ENCODE measurements at places on chromosomes 12 and 14.

DNA sequence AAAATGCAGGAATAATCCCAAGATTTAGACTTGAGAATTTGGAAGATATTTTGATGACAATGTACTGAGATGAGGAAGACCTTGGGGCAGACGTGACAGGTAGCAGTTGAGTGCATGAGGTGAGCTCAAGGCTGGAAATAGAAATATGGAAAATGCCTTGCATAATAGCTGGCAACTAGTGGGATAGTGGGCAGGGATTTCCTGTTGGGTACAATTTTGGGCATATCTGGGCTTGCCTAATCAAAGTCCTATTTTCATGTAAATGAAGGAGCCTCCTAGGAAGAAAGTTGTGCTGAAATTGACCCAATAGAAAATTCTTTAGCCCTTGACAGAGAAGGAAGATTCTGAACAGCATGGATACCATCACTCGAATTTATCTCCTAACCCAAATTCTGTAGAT is 6.4 kb upstream of the GLIPR1 start:
- no peak for DNase-seq

GRCh38 chr14:69704319-69704718 is 62.6 kb upstream of the SRSF5 start:
- DNase-seq: no peak

GRCh38 chr12:14252697-14253096 is 112.8 kb upstream of the ATF7IP start:
- DNase-seq: no peak

GRCh38 chr14:100907240-100907639 is 3.7 kb upstream of the RTL1 start:
- no peak for DNase-seq

- no peak for DNase-seq
Measured at GRCh38 chr14:75723716-75724115, 62.7 kb downstream of the TTLL5 start.
